Neural crest cell (in vitro differentiated cells): ENCODE measurements at places on chromosomes 1 and 21. TPM values are rescaled to one million over a fixed set of nuclear protein-coding genes. Genes with fewer than 3 reads are reported as not detected.

GRCh38 chr1:119885903-119886783 lies 10.2 kb downstream of the ADAM30 start:
- DNase-seq: peak; percentile 45

HP1BP3 gene
- 302 and 303 TPM in 2 replicates for total RNA-seq

TMPRSS15 gene
- total RNA-seq: not detected in 2 replicates

GRCh38 chr1:170213596-170213995 lies 67.8 kb downstream of the NTMT2 start:
- no peak for DNase-seq

DNA sequence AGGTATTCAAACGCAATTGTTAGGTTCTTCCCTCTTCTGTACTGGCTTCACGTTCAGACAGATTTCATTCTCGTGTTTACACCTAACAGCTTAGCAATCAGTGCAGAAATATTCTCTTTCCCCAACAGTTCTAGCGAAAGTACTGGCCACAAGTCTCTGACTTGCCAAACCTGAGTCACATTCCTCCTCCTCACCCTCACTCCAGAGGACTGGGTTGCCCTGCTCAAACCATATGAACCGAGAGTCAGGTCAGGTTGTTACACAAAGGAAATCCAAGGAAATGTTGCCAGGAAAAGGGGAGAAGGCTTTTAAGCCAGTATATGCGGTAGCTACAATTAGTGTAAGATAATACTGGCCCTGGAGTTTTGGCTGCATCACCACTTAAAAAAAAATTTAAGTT lies 282.5 kb downstream of the RGS7 start:
- no peak for DNase-seq

DNA sequence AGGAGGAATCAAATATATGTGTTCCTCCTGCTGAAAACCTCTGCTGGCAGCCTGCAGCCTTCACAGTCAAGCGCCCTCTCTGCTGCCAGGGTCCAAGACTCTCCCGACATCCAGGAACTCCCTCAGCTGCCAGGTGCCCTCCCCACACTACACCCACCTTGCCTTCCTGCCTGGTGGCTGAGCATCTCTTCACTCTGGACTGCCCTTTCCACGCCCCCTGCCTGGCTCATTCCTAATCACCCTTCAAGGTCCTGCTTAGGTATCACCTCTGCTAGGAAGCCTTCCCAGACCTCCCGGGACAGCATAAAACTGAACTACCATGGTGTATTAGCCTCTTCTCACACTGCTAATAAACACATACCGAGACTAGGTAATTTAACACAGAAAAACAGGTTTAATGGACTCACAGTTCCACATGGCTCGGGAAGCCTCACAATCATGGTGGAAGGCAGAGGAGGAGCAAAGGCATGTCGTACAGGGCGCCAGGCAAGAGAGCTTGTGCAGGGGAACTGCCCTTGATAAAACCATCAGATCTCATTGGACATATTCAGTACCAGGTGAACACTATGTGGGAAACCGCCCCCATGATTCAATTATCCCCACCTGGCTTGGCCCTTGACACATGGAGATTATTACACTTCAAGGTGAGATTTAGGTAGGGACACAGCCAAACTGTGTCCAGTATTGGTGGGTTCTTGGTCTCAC lies 15.3 kb downstream of the LDLRAD1 start:
- no peak for DNase-seq

DNA sequence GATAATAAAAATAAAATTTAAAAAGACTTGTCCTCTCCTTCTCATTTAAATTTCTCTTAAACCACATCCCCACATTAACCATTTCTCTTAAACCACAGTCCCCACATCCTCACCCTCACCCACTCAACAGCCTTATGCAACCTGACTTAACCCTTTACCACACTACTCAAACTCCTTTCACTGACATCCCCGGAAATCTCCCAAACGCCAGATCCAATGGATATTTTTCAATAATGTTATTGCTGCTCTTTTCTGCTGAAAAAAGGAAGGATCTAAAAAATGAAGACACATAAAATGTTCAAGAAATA lies 54.2 kb upstream of the EEIG2 start:
- no peak for DNase-seq
